ENCODE measurements at places on chromosomes 3 and 15.
A peak's percentile ranks its signal among the peaks of the same experiment; 100 is the strongest.

DNA sequence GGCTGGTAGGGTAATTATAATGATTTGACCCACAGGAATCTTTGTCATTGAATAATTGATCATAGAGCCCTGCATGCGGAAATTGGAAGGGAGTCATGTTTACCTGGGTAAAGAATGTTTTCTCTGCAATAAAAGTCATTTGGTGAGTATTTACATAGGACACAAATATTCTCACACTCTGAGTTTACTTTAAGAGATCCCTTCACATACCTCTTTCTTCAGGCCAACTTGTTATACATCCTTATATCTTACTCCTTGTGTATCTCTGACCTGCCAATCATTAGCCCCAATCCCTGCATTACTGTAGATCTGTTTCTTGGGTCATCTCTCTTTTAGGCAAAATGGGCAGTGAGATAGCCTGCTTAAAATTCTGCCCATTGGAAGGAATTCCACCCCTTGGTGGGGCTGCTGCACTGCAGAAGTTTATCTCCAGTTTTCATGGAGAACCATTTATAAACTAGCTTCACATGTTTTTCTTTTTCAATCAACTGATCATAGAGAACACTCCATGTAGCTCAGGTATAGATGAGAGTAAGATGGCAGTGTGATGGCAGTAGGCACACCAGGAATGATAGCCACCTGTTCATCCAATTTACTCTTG lies 46.2 kb downstream of the ILDR1 start:
- no peak for DNase-seq

- no peak for DNase-seq
Measured at GRCh38 chr3:64179249-64179648, 46.0 kb downstream of the PRICKLE2 start.

DNA sequence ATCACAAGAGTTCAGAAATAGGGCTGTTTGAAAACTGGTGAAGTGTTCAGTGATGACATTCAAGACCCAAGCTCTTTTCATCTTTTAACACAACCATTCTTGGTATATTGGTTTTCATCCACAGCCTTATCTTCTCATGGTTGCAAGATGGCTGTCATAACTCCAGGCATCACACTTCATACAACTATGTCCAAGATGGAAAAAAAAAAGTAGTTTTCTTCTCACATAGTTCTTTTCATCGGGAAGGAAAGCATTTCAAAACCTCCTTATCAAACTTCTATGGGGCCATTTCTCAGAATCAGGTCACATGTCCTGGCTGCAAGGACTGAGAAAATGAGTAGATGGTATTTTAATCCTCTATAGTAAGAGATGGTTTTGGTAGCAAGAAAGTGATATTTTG lies 21.1 kb upstream of the MFSD1 start:
- no peak for DNase-seq

- DNase-seq: peak; percentile 82
Measured at GRCh38 chr3:44992555-44993470, 16.8 kb downstream of the EXOSC7 start.

- no peak for DNase-seq
Measured at GRCh38 chr15:56984681-56985481, 66.4 kb downstream of the TCF12 start.

- DNase-seq: peak; percentile 26
Measured at GRCh38 chr3:151838574-151839312, 24.8 kb downstream of the AADAC start.

- DNase-seq: no peak
Measured at GRCh38 chr3:169457807-169458697, 205.5 kb downstream of the MECOM start.

GRCh38 chr15:64096668-64097384 lies 1.0 kb downstream of the SNX1 start:
- DNase-seq: no peak

DNA sequence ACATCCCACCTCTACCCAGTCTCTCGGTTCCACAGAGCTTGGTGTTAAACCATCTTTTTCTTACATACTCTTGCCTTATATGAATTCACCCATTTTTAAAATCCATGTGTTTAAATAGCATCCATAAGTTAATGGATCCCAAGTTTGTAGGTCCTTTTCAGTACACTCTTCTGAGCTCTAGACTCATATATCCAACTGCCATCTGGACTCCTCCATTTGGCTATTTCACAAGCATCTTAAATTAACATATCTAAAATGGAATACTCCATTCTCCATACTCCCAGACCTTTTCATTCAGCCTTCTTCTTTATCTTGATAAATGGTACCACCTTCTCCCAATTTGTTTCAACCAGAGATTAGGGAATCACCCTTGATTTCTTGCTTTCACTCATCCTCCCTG lies 113.4 kb downstream of the CHST2 start:
- DNase-seq: no peak

- DNase-seq: no peak
Measured at GRCh38 chr3:69385723-69386555, at the start of gene FRMD4B. Gene FRMD4B (minus strand): TSS chr3:69386088. CDS start chr3:69385989, 99 bp downstream.

- peak; percentile 7 for DNase-seq
Measured at GRCh38 chr3:16759227-16759903, 125.4 kb upstream of the PLCL2 start.

- no peak for DNase-seq
Measured at GRCh38 chr3:59798372-59799086, 748.7 kb upstream of the CFAP20DC start.

DNA sequence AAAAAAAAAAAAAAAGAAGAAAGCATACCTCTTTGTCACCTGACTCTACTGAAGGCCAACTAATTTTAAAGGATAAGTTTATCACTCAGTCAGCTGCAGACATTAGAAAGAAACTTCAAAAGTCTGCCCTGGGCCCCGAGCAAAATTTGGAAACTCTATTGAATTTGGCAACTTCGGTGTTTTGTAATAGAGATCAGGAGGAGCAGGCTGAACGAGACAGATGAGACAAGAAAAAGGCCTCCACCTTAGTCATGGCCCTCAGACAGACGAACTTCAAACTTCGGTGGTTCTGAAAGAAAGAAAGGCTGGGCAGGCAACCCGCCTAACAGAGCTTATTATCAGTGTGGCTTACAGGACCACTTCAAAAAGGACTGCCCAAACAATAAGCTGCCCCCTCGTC lies 18.5 kb downstream of the GLDN start:
- DNase-seq: no peak

DNA sequence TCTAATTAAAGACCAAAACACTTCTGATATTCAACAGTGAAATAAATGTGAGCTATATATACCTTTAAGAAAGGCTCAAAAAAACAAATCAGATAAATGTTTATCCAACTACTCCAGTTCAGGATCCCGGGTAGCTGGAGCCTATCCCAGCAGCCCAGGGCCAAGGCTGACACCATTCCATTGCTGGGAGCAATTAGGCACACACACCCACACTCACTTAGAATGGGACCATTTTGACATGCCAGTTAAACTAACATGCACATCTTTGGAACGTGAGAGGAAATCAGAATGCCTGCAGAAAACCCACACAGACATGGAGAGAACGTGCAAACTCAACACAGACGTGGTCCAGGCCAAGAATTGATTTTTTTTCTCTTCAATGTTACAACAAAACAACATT lies 30.0 kb upstream of the PLSCR4 start:
- DNase-seq: no peak

DNA sequence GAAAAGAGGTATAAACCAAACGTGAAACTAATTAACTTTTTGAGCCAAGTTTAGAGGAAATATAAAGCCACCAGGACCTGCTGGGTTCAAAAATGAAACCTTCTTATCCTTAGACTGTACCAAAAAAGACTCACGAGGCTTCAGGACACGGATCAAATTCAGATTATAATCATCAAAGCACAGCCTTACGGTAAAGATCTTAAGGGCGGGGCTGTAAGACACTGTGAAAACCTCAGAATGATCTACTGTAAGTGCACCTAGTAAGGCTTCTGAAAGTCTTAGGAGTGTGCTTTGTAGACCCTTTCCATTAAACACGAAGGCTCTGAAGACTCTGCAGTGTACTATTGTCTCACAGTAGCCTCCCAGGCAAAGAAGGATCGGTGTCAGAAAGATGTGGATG lies 26.8 kb downstream of the TARS3 start:
- no peak for DNase-seq

DNA sequence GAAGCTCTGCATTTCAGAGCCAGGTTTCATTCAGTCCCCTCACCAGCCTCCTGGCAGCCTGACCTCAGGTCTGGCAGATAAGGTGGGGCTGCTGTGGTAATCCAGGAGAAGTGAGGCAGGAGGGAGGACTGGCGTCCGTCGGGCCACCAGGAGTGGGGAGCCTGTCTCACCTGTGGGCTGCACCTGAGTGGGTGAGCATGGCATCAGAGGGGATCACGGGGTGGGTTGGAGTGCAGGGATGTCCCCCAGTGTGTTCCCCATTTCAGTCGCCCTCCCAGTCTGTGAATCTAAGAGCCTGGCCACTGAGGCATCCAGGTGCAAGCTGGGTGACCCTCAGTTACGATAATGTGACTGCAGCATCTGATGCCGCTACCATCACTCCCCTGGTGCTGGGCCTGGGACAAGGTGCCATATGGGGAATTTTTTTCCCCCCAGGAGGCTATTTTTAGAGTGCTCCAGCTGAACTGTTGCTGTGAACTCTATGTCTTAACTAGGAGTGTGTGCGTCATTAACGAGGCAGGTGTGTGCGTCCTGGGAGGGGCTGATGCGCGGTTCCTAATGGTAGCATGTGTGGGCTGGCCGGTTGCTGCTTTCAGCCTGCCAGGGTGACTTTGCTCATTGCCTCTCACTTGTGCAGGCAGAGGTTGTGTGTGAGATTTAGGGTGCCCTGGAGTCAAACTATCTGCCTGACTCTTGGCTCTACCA lies 165.2 kb downstream of the SLCO3A1 start:
- DNase-seq: no peak

- DNase-seq: no peak
Measured at GRCh38 chr3:195886181-195887141, 21.9 kb downstream of the TNK2 start.

DNA sequence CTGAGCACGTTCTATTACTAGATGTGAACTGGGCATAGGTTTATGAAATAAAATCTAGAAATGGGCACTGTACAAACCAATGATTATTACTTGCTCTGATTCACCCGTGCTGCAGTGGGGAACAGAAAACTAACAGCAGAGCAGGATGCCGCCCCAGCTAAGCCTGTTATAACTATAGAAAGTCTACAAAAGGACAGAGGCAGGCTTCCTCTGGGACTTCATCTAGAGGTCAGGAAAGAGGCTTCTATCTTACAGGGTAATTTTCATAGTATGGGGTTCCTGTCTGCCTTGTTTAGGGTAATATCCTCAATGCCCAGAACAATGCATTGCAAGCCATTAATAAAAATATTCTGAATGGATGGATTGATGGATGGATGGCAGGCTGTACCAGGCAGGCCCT lies 177.0 kb upstream of the TBL1XR1 start:
- no peak for DNase-seq
